ENCODE measurements at places on chromosomes 11 and 22.
A peak's percentile ranks its signal among the peaks of the same experiment; 100 is the strongest.

GRCh38 chr11:125583496-125583895 is 9.2 kb upstream of the STT3A start:
- no peak overlapping the region for H3K4me3 ChIP-seq
- DNase-seq, result no peak
- H3K27me3 ChIP-seq, result no peaks in the 10 kb centered on the region
- H3K36me3 ChIP-seq, result peaks cover 70% of the 10 kb centered on the region
- H3K27ac ChIP-seq, result peak overlapping the region; percentile 66

GRCh38 chr11:78975081-78975480 is 400.4 kb upstream of the NARS2 start:
- no peak for DNase-seq
- no peak overlapping the region for H3K27ac ChIP-seq
- no peaks in the 10 kb centered on the region for H3K27me3 ChIP-seq
- H3K4me3 ChIP-seq, result no peak overlapping the region
- H3K36me3 ChIP-seq, result peaks cover 7% of the 10 kb centered on the region
- H3K4me1 ChIP-seq, result no peaks in the 10 kb centered on the region

DNA sequence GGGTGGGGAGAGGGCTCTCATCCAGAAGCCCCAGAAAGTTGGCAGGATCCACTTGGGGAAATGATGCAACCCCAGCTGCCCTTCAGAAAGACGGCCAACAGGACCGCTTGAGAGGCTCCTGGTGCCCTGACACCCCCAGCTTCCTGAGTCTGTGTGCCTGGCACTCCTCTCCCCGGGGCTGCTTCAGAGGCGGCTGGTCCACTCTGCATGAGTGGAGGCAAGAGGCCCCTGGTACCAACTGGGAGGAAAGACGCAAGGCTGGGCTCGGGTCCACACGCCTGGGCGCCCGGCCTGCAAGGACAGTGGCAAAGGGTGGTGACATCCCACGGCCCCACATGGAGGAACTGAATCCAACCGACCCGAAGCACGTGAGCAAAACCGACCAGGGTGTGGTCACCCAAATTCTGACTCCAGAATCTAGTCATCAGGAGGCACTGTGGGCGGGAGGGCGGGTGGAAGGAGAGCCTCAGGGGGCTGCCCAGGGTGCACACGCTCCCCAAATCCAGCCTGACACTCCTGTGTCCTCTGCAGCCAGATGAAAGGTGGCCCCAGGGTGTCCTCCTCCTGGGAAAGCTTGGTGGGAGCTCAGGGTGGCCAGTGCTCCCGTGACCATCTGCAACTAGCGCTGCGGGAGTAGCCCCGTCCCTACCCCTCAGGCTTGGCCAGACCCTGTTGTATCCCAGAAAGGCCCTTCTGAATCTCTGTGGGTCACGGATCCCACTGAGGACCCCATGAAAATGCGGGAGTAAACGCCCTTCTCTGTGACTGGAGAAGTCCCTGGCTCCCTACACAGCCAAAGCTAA is 3.7 kb downstream of the RNH1 start:
- peak; percentile 85 for DNase-seq
- H3K27ac ChIP-seq, result peak overlapping the region; percentile 23
- no peaks in the 10 kb centered on the region for H3K27me3 ChIP-seq
- peaks cover 6% of the 10 kb centered on the region for H3K4me1 ChIP-seq

GRCh38 chr11:12185914-12186313 is 75.5 kb downstream of the MICAL2 start:
- H3K36me3 ChIP-seq, result peaks cover 16% of the 10 kb centered on the region
- H3K4me1 ChIP-seq, result peaks cover 45% of the 10 kb centered on the region
- DNase-seq, result no peak
- H3K27me3 ChIP-seq, result no peaks in the 10 kb centered on the region
- H3K4me3 ChIP-seq, result no peak overlapping the region

DNA sequence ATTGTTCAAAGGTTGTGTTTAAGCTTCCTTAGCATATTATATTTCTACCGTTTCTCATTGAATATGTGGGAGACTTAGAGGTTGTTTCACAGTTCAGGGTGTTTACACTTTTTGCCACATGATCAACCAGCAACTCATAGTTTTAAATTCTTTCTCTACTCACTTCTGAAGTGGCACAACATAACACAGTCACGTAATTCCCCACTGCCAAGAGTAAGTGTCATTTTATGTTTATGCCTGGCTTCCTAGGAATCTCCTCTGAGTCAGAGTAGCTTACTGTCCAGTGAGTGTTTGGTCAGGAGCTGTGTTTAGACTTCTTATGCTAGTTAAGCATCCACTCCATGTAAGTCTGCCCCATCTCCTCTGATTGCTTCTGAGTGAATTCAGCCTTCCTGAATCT is 520.8 kb upstream of the KIRREL3 start:
- H3K4me1 ChIP-seq, result peaks cover 14% of the 10 kb centered on the region
- H3K27ac ChIP-seq, result peak overlapping the region; percentile 46
- no peak overlapping the region for H3K4me3 ChIP-seq
- H3K36me3 ChIP-seq, result no peaks in the 10 kb centered on the region
- peak; percentile 43 for DNase-seq

Data from MCF 10A (cell line).